ENCODE measurements at places on chromosomes 1 and 21.

GRCh38 chr1:25255706-25256577 lies 8.7 kb upstream of the RSRP1 start:
- no peaks in the 10 kb centered on the region for H3K36me3 ChIP-seq
- H3K4me3 ChIP-seq = no peak overlapping the region
- no peaks in the 10 kb centered on the region for H3K4me1 ChIP-seq
- no peaks in the 10 kb centered on the region for H3K27me3 ChIP-seq

DNA sequence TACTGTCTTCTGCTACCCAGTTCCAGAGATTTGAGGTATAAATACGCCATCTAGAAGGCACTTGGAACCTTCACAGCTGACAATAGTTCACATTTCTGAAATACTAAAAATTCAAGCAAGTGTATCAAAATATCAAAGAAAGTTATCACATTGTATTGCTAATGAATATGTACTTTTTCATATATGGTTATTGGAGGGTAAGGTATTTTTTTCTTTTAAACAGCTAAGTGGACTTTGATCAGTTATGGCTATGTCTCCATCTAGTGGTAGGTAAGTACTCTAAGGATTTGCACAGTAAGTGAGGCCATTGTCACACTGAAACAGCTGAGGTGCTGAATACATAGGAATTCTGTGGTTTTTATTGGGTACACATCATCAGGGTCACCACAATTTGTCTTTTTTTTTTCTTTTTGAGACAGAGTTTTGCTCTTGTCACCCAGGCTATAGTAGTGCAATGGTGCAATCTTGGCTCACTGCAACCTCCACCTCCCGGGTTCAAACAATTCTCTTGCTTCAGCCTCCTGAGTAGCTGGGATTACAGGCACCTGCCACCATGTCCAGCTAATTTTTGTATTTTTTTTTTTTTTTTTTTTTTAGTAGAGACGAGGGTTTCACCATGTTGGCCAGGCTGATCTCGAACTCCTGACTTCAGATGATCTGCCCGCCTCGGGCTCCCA lies 49.1 kb upstream of the CR2 start:
- no peaks in the 10 kb centered on the region for H3K4me1 ChIP-seq
- no peak overlapping the region for H3K4me3 ChIP-seq

DNA sequence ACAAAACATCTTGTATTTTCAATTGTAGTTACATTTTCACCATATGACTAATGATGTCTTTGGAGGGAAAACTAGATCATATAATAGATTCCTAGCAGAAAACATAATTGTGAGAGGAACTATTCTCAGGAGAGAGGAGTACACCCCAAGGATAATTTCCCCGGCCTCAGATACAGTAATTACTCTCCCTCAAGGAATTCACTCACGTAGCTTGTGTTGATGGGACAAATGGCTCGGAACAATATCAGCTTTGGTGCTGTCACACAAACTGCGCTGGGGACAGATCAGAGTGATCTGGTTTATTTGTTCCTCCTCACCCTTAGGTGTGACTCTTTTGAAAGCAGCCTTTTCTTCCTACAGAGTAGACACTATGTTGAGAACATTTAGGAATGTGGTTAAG lies 11.2 kb downstream of the ABCG1 start:
- H3K4me1 ChIP-seq = peaks cover 62% of the 10 kb centered on the region
- no peak for DNase-seq
- no peaks in the 10 kb centered on the region for H3K27me3 ChIP-seq
- no peak overlapping the region for H3K27ac ChIP-seq

DNA sequence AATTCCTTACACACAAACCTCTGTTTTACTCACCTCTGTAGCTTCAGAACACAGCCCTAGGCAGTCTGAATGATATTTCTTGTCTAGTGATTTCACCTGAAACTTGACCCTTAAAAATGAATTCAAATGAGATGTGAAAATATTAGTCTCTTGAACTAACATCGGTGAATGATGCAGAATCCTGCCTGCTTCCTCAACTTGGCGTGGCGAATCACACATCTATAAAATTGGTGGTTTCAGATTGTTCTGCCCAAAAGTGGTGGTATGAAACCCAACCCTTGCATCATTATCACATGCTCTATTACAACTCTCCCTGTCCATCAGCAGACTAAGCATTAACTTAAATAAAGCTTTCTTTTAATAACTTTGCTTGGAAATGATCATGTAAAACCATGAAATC lies 26.9 kb upstream of the C1orf21 start:
- peaks cover 14% of the 10 kb centered on the region for H3K4me1 ChIP-seq
- DNase-seq = no peak
- H3K4me3 ChIP-seq = no peak overlapping the region
- H3K36me3 ChIP-seq = no peaks in the 10 kb centered on the region
- H3K27ac ChIP-seq = no peak overlapping the region

DNA sequence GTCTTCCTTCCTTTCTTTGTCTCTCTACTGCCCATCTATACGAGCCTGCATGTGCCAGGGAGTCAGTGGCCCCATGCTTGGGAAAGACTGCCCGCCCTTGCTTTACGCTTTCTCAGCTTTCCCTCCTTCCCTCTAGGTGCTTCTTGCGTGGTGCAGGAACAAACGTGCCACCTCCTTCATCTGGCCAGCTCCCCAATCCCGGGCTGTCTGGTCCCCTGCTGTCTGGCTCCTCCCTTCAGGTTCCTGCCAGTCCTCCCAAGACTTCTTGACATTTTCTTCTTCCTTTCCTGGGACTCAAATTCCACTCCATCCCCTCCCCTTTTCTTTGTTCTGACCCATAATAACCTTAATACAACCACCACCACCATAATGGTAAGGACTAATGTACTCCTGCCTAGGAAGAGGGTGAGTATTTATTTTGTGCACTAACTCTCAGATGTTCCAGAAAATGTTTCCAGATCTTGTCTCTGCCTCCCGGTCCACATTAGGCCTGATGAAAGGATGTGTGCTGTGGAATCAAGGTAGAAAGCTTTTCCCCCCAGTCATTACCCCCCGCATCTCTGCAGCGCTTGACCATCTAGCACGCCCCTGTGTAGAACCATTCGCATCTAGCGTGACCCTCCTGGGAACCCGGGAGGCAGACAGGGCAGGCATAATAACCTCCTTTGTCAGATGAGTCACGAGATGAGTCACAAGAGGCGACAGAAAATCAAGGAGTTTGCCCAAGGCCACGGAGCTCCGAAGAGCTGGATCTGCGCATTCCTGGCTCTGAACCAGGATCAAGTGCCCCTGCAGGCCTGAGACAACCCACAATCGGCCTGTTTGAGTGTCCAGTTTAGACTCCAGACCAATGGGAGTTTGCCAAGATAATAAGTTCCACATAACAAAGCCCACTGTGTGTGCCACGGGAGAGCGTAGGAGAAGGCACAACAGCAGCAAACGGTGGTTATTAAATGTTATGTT lies 60.1 kb upstream of the NEK2 start:
- DNase-seq = no peak
- H3K27ac ChIP-seq = no peak overlapping the region
- no peaks in the 10 kb centered on the region for H3K27me3 ChIP-seq
- peaks cover 15% of the 10 kb centered on the region for H3K4me1 ChIP-seq
- H3K4me3 ChIP-seq = no peak overlapping the region

DNA sequence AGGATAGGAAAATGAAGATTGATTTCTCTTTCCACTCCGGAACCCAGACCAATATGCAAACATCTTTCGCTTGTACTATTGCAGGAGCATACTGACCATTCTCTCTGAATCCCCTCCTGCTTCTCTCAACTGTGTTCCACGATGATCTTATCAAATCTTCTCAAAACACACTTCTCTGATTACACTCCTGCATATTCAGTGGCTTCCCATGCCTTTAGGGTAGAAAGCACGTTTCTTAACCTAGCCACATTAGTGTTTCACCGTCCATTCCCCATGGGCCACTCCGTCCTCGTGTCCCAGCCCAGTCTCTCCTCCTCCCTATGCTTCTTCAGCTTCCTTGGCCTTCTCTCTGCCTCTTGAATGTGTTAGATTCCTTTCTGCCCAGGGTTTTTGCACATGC lies 198.5 kb downstream of the ZP4 start:
- no peak overlapping the region for H3K27ac ChIP-seq
- no peak for DNase-seq
- H3K4me3 ChIP-seq = no peak overlapping the region
- H3K4me1 ChIP-seq = no peaks in the 10 kb centered on the region

DNA sequence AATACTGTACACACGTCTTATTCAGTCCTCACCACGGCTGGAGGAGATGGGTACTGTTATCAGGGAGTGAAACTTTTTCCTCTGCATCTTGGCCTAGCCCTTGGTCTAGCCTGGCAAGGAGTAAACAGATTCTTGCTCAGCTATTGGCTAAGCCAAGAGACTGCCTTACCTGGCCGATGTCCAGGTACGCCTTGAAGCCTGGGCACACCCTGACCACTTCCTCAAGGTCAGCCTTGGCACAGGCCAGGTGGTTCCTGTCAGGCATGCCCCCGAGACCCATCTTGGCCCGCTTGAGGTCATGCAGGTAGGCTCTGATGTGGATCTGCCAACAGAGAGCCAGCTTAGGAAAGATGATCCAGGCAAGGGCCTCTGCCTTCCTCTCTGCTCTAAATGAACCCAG lies 17.8 kb upstream of the PARS2 start:
- H3K4me3 ChIP-seq = no peak overlapping the region
- H3K27me3 ChIP-seq = no peaks in the 10 kb centered on the region
- no peaks in the 10 kb centered on the region for H3K36me3 ChIP-seq
- H3K4me1 ChIP-seq = no peaks in the 10 kb centered on the region
- DNase-seq = no peak

DNA sequence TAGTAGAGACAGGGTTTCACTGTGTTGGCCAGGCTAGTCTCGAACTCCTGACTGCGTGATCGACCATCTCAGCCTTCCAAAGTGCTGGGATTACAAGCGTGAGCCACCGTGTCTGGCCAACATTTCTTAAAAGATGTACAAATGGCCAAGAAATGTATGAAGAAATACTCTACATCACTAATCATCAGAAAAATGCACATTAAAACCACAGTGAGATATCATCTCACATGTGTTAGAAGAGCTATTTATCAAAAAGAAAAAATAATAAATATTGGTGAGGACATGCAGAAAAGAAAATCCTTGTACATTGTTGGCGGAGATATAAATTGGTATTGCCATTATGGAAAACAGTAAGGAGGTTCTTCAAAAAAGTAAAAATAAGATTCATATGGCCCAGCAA lies 33.6 kb upstream of the TNFSF18 start:
- no peaks in the 10 kb centered on the region for H3K4me1 ChIP-seq
- H3K4me3 ChIP-seq = no peak overlapping the region
- no peaks in the 10 kb centered on the region for H3K36me3 ChIP-seq
- no peaks in the 10 kb centered on the region for H3K27me3 ChIP-seq
- H3K27ac ChIP-seq = no peak overlapping the region

DNA sequence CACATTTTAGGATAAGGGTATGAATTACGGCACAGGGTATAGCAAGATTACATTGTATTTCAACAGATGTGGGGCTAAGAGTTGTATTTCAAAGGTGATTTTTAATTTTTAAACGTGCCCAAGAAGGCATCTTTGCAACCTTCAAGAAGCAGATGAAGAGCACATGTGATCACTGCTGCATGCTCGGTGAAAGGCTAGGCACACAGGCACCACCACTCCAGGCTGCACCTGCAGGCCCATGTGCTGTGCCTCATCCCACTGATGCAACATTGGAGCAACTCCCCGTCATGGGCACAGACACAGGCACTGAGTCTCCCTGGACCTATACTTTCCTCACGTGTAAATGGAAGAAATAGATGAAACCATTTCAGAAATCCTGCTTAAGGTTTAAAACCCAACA lies 23.5 kb downstream of the UBE2G2 start:
- no peaks in the 10 kb centered on the region for H3K36me3 ChIP-seq
- no peak overlapping the region for H3K4me3 ChIP-seq
- no peak overlapping the region for H3K27ac ChIP-seq
- H3K27me3 ChIP-seq = no peaks in the 10 kb centered on the region
- DNase-seq = no peak

DNA sequence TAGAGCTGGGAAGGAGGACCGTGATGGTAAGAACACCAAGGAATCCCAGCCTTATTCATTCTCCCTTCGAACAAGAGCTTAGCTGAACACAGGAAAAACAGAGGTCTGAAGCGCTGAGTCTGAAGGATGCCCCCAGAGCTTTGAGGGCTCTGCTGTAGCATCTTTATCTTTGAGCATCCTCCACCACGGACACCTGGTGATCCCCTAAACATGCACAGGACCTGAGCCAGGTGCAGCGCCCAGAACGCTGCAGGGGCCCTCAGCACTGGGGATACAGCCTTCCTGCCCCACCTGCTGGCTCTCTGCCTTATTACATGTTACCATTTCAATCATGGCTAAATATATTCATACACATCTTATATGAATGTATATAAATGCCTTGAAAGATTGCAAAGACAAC lies 7.7 kb upstream of the GPATCH4 start:
- no peak for DNase-seq
- H3K27me3 ChIP-seq = no peaks in the 10 kb centered on the region
- H3K4me3 ChIP-seq = no peak overlapping the region
- H3K36me3 ChIP-seq = no peaks in the 10 kb centered on the region
- H3K27ac ChIP-seq = no peak overlapping the region

DNA sequence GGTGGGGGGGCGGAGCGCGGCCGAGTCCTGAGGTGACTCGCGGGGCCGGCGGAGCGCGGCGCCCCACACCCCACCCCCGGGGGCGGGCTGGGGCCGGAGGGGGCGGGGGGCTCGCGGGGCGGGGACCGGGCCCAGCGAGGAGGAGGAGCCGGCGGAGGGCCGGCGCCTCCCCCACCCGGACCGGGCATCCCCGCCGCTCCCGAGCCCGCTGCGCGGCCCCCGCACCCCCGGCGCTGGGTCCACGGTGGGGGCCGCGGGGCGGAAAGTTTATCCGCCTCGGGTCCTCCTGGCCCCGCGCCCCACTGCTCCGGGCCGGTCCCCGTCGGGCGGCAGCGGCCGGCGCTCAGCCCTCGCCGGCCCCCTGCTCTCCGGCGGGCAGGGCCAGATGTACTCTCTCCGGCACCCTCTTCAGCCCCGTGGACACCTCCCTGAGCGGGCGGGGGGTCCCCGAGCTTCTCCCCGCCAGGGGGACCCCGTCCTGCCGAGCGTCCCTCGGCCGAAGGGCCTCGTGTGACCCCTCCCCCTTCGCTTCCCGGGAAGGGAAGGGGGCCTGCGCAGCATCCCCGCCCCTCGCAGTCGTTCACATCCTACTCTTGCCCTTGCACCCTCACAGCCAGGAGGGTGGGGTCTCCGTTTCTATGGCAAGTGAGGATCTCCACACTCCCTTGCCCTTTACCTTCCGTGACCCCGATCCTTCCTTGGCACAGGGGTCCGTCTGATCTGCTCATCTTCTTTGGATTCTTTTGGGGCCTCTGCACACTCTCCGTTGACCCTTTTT lies 663 bp downstream of the CAMTA1 start:
- H3K36me3 ChIP-seq = no peaks in the 10 kb centered on the region
- H3K4me1 ChIP-seq = peaks cover 49% of the 10 kb centered on the region

- H3K27ac ChIP-seq = no peak overlapping the region
- H3K4me1 ChIP-seq = no peaks in the 10 kb centered on the region
- no peak for DNase-seq
- H3K27me3 ChIP-seq = no peaks in the 10 kb centered on the region
- H3K4me3 ChIP-seq = no peak overlapping the region
- no peaks in the 10 kb centered on the region for H3K36me3 ChIP-seq
These were observed 2.3 kb upstream of the TCP10L start for GRCh38 chr21:32587651-32588050.

Data from vagina (tissue), 2 donors.